ENCODE measurements at places on chromosomes 7 and 10.
A peak's percentile ranks its signal among the peaks of the same experiment; 100 is the strongest.

DNA sequence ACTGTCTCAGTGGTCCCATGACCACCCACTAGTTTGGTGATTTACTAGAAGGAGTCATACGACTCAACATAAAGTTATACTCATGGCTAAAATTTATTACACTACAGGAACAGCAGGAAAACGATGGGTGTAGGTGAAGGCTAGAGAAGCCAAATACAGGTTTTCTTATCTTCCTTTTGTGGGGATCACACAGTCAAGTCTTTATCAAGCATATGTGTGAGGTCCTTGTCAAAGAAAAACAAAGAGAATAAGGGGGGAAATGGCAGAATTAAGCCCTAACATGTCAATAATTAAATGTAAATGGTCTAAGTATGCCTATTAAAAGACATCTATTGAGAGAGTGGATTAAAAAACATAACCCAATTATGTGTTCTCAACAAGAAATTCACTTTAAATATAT, 47.8 kb upstream of the UBN2 start:
- no peak for DNase-seq

GRCh38 chr10:92970301-92971070, 90.1 kb upstream of the CYP26C1 start:
- DNase-seq = no peak

- DNase-seq = peak; percentile 56
These were observed 205.4 kb downstream of the FANK1 start for GRCh38 chr10:126101736-126102135.

GRCh38 chr7:122901250-122901649, 15.0 kb upstream of the CADPS2 start:
- no peak for DNase-seq

GRCh38 chr10:77360835-77361234, 276.8 kb downstream of the KCNMA1 start:
- DNase-seq = no peak

- DNase-seq = peak; percentile 36
These were observed 175.0 kb downstream of the CTNNA3 start for GRCh38 chr10:67520924-67521520.

- no peak for DNase-seq
These were observed 59.5 kb upstream of the PDLIM1 start for GRCh38 chr10:95350219-95350829.

GRCh38 chr10:72223743-72224101, 7.6 kb upstream of the ASCC1 start:
- no peak for DNase-seq

DNA sequence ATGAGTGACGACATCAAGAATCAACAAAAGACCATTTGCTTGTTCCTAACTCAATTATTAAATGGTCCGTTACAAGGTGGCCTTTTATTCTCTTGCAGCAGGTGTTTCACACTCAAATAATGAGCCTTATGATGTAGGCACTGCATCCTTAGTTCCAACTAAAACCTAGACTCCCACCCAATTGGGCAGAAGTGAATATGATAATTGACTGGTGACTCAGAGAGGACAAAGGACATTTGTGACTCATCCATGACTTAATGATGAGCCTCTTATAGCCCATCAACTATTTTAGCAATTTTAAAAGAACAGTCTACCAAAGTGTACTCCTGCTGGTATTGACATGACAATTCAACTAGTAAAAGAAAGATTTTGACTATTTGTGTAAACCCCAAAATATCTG, 1027.8 kb upstream of the PHF14 start:
- no peak for DNase-seq

- DNase-seq = no peak
These were observed at the start of gene SEMA3E for GRCh38 chr7:83648464-83649241. Gene SEMA3E (minus strand): TSS chr7:83649139.

GRCh38 chr10:110425684-110426293, 71.9 kb upstream of the DUSP5 start:
- DNase-seq = peak; percentile 70

DNA sequence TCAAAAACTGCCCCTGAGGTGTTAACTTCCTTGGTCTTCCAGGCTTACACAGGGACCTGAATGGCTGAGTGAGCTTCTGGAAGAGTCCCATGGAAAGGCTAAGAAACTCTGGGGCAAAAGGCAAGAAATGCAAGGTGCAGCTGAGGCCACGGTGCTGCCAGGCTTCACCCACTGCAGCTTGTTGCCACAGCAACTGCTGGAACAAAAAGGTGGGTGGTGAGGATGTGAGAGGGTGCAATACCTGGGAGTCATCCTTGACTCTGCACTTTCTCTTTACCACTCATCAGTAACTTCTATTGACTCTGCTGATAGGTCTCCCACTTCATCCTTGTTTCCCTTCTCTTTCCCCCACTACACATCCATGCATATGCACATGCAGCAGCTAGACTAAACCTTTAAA, 258.6 kb downstream of the BMPER start:
- DNase-seq = no peak

DNA sequence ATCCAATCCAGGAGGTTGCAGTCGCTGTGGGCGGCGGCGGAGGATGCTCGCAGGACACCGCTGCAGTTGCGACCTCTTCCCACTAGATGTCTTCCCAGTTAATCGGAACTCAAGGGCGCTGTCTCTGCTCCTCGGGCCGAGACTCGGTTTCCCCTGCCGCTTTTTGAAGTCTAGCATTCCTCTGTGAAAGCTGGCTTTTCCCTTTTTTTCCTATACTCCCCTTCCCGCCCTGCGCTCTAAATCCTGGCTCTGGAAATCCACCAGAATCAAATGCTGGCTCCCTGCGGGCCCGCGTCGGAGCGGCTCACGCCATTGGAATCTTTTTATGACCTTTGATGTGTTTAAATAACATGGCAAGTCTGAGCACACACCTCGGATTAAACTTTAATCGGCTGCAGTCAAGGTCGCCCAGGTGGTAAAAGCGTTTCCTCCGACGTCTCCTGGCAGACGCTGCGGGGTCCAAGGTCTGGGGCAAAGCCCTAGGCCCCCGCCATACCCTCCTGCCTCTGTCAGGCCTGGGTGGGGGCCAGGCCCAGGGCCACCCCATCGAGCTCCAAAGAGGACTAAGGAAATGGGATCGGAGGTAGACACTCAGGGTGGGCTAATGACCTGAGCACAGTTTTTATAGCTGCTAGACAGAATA, 10.7 kb upstream of the HOXA13 start:
- DNase-seq = peak; percentile 72
